Calu3 (cell line): ENCODE measurements at places on chromosomes 5 and 9. TPM values are rescaled to one million over a fixed set of nuclear protein-coding genes. Genes with fewer than 3 reads are reported as not detected.

The TMEM171 gene
- total RNA-seq, result 18.4 and 20.8 TPM in 2 replicates

The ECM2 gene
- not detected in 2 replicates for total RNA-seq

DNA sequence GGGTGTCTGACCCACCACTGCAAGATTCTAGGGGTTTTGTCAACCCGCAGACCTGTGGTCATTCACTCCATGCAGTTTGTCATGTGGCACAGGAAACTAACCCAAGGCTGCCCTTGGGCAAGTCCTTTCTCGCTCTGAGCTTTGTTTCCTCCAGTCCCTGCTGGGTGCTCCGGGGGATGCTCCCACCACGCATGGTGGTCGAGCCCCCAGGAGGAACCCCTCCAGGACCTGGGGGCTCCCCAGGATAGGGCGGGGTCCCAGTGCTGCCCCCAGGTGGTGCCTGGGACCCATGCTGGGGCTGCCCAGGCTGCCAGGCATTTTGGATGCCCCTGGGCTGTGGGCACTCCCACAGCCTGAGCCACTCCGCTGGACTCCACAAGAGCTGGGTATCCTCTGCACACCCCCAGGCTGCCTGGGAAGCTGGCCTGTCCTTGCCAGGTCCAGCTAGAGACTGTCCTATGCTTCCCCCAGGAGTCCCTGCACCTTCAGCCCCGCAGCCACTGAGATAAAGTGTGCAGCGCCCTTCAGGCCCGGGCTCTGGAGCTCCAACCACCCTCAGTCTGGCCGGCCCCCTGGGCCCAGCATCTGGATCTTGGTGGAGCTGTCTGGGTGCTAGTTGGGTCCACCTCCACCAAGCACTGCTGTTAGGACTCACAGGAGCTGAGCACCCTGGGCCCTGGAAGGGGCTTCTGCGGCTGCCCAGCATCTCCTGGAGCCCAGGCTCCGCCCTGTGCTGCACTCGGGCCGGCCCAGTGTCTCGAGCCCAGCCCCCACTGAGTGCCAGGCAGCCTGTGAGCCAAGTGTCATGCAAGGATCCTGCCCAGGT lies 104.3 kb downstream of the PHF2 start:
- no peak for DNase-seq

The SHB gene
- total RNA-seq, result 7.6 and 8.7 TPM in 2 replicates

The TRIM23 gene
- total RNA-seq, result 12.0 and 12.5 TPM in 2 replicates

- DNase-seq, result no peak
These were observed 20.6 kb upstream of the COL5A1 start for GRCh38 chr9:134620751-134621557.

The REXO4 gene
- total RNA-seq, result 23.4 and 25.8 TPM in 2 replicates

GRCh38 chr5:175803736-175804454 lies 67.5 kb upstream of the CPLX2 start:
- DNase-seq, result no peak

- DNase-seq, result no peak
These were observed 13.1 kb upstream of the RLN1 start for GRCh38 chr9:5352637-5353248.

GRCh38 chr9:100150214-100150613 lies 51.2 kb downstream of the INVS start:
- DNase-seq, result no peak

- no peak for DNase-seq
These were observed 764.0 kb upstream of the EDIL3 start for GRCh38 chr5:85148701-85149100.

GRCh38 chr9:133855802-133856521 lies 117.8 kb upstream of the SARDH start:
- DNase-seq, result no peak

The NLN gene
- total RNA-seq, result 47.9 and 48.0 TPM in 2 replicates

DNA sequence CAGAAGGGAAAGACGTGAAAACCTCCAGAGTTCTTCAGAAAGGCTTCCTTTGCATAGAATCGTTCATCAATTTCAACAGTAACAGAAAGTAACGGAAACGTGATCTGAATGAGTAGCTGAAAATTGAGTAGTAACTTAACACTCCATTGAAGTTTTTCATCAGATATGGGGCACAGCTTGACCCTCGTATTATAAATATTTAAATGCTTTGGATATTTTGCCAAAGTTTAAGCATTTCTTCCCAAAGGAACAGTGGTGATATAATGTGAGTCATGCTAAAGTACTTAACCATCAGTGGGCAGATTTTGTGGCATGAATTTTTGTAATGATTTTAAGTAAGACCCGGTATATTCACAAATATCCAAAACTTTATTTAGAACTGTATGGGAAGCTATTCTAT lies 67.4 kb upstream of the ADAMTS19 start:
- no peak for DNase-seq

GRCh38 chr9:91795598-91796241 lies 154.3 kb downstream of the ROR2 start:
- no peak for DNase-seq

The SH3TC2 gene
- total RNA-seq, result 54.6 and 60.3 TPM in 2 replicates

DNA sequence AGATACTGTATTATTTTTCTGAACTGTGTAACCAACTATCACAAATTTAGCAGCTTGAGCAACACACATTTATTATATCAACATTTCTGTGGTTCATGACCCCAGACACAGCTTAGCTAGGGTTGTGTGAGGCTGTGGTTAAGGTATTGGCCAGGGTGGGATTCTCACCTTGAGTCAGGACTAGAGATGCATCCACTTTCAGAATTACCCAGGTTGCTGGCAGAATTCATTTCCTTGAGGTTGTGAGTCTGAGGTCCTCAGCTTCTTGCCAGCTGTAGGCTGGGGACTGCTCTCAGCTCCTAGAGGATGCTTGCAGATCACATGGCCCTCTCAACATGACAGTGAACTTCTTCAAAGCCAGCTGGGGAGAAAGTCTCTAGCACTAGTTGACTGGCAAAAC lies 122.5 kb upstream of the RASGRF2 start:
- no peak for DNase-seq

DNA sequence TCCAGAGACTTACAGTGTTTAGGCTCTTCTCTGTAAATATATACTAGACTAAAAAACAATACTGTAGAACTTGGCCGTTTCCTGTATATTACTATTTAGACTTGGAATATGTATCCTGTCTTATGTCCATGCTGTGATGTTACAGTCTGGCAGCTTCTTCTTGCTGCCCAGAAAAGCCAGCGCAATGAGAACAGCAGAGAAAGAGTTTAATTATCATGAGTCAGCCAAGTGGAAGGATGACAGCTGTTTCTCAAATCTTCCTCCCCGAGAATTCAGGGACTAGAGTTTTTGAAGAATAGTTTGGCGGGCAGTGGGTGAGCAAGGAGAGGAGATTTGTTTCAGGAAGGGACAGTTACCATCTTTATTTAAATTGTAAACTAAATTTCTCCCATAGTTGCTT lies 37.5 kb downstream of the NAA35 start:
- no peak for DNase-seq

The CBY3 gene
- total RNA-seq, result not detected in 2 replicates

GRCh38 chr9:127005770-127006314 lies 91.3 kb downstream of the RALGPS1 start:
- no peak for DNase-seq

GRCh38 chr9:105069696-105070095 lies 141.7 kb upstream of the ABCA1 start:
- no peak for DNase-seq

DNA sequence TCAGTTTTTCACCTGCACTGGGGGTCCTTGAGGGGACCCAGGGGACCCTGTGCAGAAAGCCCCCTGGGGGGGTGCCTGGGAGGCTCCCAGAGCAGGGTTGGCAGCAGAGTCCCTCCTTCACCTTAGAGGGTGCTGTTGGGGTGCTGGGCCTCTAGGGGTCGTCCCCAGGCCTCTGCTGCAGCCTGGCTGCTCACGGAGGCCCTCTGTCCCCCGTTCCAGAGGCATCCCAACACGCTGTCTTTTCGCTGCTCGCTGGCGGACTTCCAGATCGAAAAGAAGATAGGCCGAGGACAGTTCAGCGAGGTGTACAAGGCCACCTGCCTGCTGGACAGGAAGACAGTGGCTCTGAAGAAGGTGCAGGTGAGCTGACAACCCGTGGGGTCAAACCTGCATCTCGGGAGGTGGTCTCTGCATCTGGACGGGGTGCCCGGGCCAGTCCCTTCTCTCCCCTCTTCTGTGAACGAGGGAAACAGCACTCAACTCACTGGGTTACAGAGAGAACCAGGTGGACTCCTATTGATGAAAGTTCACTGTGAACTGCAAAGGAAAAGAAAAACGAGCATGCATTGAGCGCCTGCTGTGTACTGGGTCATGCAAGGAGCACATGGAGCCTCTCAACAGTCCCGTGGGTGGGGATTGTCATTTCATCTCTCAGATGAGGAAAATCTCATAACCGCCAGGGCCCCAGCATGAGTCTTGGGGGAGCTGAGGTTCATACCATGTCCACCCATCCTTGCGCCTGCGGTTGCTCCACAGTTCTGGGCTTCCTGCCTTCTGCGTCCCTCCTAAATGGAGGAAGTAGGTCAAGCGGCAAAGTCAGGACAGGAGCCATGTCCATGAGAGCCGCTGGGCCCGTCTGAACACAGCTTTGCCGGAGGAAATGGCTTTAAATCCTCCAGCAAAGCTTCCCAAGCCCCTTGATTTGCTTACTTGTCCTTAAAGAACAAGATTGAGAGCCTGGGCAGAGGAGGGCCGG lies 54.8 kb downstream of the NEK6 start:
- DNase-seq, result no peak

- no peak for DNase-seq
These were observed 1.6 kb downstream of the MGAT4B start for GRCh38 chr5:179805070-179805528.

GRCh38 chr5:62312036-62312435 lies 6.0 kb downstream of the KIF2A start:
- no peak for DNase-seq

- no peak for DNase-seq
These were observed 111.5 kb downstream of the HTR4 start for GRCh38 chr5:148542812-148543211.

The PARP8 gene
- total RNA-seq, result 42.7 and 44.1 TPM in 2 replicates

GRCh38 chr5:133519191-133519590 lies 93.2 kb downstream of the FSTL4 start:
- DNase-seq, result no peak

- peak; percentile 83 for DNase-seq
These were observed 47.8 kb downstream of the NR3C1 start for GRCh38 chr5:143355710-143356109.

DNA sequence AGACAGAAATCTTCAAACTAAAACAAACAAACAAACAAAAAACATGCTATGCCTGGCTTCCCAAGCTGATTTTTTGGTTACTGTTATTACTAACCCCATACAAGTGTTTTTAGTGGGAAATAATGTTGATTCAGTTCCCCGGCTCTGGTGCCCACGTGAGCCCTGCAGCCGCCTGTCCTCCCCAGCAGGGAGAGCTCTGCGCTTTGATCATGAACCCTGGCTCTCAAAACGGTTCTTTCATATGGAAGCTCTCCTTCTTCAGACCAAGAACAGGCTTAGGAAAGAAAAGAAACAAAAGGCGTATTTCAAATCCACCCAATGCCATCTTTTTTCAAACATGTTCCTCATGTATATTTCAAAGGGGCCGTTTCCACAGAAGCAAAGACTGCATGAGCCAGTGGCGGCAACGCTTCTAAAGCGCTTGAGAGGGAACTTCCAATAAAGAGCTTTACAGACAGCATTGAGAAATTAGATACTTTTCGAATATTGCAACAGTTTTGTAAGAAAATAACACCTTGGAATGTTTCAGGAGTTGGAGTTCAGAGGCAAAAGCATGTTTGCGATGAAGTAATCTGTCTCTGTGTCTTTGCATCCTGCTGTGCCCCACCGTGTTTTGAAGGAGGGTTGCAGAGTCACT lies 74.8 kb downstream of the ICE1 start:
- peak; percentile 42 for DNase-seq
